SK-N-SH treated with all-trans-retinoic acid at 6 μM for 48 hours (cell line): ENCODE measurements at places on chromosomes 2 and 18.
A peak's percentile ranks its signal among the peaks of the same experiment; 100 is the strongest.

DNA sequence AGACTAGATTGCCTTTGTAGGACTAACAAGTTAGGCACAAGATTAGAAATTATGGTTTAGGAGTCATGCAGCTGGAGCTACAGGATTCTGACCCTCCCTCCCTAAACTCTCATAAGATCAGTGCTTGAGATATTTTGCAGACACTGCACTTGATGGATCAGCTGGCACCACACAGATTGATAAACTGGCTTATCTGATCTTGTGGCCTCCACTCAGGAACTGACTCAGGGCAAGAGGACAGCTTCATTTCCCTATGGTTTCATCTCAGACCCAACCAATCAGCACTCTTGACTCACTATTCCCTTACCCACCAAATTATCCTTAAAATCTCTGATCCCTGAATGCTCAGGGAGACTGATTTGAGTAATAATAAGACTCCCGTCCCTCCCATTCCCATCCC lies 152.3 kb downstream of the DIS3L2 start:
- ATAC-seq: no peak; the same call in 2 of the 3 replicates

GRCh38 chr2:68936889-68937288 lies 15.8 kb downstream of the GKN2 start:
- ATAC-seq: peak; percentile 35; the same call in 2 of the 3 replicates

DNA sequence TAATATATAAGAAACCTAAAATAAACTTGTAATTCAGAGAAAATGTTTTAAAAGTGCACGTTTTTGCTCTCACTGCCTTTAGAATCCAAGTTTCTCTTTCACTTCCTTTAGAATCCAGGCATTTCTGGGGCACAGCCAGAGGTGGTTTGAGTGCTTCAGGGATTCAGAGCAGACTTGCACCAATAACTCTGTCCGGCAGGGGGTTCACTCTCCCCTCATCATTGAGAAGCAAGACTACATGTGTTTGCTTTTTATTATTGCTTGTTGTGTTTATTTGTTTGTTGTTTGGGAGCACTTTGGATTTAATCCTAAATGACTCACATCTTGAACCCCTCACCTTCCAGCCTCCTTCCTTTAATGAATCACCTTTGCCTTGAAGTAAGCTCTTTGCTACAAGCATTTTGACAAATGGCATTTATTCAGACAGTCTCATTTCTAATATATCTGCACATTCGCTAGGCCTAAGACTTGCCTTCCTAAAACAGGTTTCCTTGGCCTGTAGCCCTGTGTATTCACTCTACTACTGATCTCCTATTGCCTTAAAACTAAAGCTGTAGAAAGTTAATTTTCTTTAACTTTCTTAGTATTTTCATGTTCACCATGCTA lies 233.5 kb upstream of the ATP5MC3 start:
- peak; percentile 96 for ATAC-seq

DNA sequence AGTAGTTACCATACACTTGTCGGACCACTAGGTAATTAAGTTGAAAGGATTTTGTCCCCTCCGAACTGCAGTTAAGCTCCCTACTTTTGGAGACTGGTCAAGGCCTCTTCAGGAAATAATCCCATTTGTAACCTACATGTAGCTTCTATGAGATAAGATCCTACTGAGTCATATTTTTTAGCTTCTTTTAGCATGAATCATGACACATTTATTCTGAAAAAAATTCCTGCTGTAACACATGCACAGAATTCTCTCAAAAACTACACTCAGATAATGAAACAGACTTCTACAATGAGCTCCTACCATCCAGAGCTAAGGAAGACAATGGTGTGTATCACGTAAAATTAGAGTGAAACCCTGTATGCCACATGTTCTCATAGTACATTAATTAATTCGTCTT lies 100.7 kb upstream of the CCDC195 start:
- peak; percentile 80 for ATAC-seq

DNA sequence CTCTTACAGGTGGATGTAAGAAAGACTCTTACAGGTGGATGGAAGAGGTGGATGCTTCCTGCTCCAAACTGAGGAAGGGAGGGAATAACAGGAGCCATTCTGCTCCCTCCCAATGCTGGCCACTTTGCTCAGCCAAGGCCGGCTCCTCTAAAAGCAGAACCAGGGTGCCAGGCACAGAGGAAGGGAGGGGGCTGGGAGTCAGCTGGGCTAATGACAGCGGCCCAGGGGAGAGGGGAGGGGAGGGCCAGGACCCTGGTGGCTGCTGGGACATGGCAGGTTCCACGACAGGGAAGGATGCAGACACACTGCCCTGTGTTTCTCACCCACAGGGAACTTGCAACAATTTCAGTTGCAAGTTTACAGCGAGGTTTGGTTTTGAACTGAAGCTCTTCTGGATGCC lies 173.4 kb downstream of the ANAPC1 start:
- ATAC-seq: no peak

- ATAC-seq: no peak
Measured at GRCh38 chr2:28403370-28403956, 10.8 kb downstream of the FOSL2 start.

DNA sequence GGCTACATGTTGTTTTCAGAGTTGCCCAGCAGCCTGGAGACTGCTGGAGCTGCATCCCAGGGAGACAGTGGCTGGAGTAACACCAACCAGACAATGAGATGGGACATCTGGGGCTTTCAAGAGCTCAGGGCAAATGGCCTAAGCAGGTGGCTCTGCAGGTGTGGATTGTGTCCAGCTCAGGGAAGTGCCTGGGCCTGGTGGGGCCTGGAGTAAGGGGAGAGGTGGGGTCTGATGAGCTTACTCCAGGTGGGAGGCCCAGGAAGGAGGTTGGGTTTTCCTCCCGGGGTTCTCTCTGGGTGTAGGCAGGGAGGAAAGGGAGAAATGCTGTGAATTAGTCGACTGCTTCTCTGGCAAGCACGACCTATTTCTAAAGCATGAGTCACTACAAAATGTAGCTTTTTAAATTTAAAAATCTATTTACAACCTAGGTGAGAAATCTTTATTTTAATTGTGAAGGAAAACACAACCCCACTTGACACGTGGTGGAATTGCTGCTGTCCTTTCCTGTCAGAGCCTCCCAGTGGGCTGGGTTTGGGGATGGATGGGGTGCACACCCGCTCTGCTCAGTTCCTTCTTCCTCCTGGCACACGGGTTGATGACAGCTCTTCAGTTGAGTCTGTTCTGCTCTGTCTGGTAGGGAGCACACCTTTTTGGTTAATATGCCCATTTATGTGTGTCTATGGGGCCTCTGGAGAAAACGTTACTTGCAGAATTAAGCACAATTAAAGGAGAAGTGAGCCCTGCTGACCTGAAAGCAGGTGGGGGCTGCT lies 81.6 kb downstream of the SH3RF3 start:
- peak; percentile 29; the same call in 2 of the 3 replicates for ATAC-seq

GRCh38 chr18:44589693-44590355 lies 90.9 kb upstream of the SETBP1 start:
- ATAC-seq: peak; percentile 89

DNA sequence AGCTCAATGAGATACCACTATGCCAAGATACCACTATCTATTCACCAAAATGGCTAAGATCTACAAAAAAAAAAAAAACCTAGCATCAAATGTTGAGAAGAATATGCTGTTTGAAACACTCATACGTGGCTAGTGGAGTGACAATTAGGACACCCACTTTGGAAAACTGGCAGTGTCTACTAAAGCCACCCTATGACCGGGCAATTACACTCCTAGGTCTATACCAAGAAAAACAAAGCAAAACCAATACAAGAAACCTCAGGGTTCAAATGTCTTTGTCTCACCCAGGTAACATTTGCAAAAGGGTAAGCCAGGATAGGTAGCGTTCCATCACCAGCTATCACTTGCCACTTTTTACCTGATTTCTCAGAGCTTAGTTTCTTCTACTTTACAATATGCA lies 123.6 kb upstream of the CAB39 start:
- ATAC-seq: no peak

DNA sequence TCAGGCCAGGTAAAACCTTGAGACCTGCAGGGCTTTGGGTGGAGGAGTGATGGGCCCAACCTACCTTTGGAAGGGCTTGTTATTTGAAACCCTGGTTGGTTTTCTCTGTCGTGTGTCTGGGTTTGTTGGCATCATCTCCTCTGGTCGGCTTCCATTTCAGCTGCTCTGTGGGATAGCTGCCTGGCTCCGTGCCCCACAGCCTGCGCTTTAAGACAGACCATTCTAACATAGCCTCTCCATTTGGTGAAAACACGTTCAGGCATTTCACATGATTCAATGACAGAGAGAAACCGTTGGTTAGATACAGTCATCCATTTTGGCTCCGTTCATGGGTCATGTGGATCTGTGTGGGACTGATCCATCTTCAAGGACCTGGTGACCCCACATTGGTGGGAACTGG lies 37.0 kb upstream of the LYPD6B start:
- no peak for ATAC-seq

GRCh38 chr18:24472591-24472990 lies 12.2 kb downstream of the HRH4 start:
- ATAC-seq: no peak

DNA sequence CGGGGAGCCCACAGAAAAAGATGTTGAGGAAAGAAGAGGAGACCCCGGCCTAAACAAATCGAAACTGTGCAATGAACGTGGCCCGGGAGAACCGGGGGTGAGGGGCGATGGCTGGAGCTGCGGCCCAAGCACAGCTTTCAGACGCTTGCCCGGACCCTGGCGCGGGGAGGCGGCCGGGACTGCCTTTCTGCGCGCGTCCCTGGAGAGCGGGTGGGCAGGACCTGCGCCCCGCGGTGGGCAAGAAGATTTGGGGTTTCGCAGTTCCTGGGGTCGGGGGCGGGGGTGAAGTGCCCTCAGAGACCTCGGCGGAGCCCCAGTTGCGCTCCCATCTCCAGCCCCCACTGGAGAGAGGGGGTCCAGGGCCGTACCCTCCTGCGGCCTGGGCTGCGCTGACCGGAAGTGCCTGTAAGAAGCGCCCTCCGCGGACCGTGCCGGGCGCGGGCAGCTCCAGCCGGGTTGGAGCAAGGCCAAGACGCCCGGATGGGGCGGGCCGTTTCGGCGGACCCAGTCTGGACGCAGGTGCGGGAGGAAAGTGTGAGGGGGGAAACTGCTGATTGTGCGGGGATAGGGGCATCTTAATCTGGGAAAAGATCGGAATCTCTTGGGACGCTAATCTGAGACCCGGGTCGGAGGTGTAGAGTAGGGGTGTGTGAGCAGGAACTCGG lies 11.6 kb downstream of the EN1 start:
- ATAC-seq: peak; percentile 16; the same call in 1 of the 3 replicates

- ATAC-seq: no peak
Measured at GRCh38 chr2:238595750-238596570, 169.2 kb downstream of the ASB1 start.

- ATAC-seq: no peak
Measured at GRCh38 chr18:11522992-11523391, 86.4 kb upstream of the SLC35G4 start.

GRCh38 chr2:74328074-74328473 lies 15.1 kb downstream of the SLC4A5 start:
- ATAC-seq: no peak

- no peak for ATAC-seq
Measured at GRCh38 chr18:70994116-70994515, 705.3 kb downstream of the SOCS6 start.

DNA sequence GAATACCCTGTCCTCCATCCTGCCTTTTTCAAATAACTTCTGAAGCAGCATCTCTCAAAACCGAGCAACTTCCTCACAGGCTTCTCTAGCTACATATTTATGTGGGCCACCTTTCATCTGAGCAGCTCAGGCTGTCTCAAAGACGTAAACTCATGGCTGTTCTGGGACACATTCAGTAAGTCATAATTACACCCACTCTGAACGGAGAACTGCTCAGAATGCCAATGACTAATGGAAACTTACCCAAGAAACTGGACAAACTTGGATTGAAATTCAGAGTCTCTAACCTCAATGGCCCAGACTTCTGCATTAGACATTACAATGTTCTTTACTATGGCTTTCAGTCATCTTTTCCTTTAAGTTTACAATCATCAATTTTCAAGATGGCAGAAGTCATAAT lies 145.2 kb downstream of the RAD51AP2 start:
- no peak for ATAC-seq

- ATAC-seq: no peak
Measured at GRCh38 chr2:177646241-177646640, 253.7 kb downstream of the AGPS start.
